Left ventricle myocardium superior (tissue), 1 donor: ENCODE measurements at places on chromosomes 13 and 19. TPM values are rescaled to one million over a fixed set of nuclear protein-coding genes. Genes with fewer than 3 reads are reported as not detected.

The CEACAM5 gene
- total RNA-seq, result not detected

DNA sequence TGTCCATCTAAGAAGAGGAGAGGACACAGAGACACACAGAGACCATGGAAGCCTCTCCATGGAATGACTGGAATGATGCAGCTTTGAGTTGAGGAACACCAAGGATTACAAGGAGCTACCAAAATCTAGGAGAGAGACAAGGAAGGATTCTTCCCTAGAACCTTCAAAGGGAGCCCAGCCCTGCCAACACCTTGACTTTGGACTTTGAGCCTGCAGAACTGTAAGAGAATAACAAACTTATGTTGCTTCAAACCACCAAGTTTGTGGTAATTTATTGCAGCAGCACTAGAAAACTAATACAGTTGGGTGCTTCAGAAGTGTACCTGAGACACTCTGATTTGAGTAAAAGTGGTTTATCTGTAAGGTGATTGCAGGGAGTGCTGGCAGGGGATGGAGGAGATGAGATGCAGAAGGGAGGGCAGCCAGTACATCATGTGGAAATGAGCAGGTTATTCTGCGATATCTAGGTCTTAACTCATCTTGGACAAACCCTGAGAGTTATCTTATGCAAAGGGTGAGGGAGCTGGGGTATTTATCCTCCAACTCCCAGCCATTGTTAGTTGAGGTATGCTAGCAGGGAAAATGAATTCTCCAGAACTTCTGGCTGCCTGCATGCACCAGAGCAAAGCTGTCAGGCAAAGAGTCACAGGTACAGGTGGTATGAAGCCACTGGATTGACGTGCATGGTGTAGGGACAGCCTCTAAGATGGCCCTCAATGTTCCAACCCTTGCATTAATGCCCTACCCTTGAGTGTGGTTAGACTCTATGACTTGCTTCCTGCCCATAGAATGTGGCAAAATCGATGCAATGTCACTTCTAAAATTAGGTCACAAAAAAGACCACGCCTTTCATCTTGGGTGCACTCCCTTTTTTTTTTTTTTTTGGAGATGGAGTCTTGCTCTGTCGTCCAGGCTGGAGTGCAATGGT lies 31.3 kb upstream of the ADGRL1 start:
- DNase-seq, result no peak

- DNase-seq, result no peak
These were observed 87.4 kb upstream of the UBL3 start for GRCh38 chr13:29937841-29938240.

- no peak for DNase-seq
These were observed 55.2 kb upstream of the SERPINE3 start for GRCh38 chr13:51284339-51284738.

DNA sequence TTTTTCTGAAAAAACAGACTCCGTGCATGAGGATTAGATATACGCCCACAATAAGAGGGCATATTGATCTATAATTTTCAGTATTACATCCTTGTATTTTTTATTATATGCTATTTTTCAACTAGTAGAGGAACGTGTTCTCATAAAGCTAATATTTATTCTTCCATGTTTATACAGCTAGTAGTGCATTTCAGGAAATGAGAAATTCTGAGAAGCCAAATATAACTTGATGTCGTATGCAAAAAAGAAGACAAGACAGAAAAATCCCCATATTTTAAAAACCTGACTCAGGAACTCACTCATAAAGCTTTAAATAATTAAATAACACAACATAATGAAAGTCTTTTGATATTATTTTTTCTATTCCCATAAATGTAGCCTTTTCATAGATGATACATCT lies 308.6 kb downstream of the ENOX1 start:
- DNase-seq, result no peak
